ENCODE measurements at places on chromosomes 7 and 10.

DNA sequence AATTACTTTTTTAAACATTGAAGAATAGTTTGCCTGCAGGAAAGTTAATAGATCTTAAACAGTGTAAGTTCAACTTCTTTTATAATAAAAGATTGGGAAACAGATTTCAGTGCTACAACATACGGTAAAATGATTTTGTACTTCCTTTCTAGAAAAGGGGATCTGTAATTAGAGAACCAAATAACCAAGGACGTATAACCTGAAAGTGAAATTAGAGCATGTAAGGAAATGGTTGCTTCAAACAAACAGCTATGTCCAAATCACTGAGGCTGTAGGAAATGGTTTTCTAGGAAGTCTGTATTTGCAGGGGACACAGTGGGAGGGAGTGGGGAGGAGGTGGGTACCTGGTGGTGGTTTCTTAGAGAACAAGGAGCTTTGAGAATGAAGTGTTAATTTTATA lies 57.9 kb upstream of the EXOC6 start:
- no peak for DNase-seq

GRCh38 chr7:98930921-98931320 lies 52.6 kb downstream of the TRRAP start:
- DNase-seq = no peak

- DNase-seq = no peak
These were observed 145.6 kb upstream of the SEMA3C start for GRCh38 chr7:81064426-81064825.

DNA sequence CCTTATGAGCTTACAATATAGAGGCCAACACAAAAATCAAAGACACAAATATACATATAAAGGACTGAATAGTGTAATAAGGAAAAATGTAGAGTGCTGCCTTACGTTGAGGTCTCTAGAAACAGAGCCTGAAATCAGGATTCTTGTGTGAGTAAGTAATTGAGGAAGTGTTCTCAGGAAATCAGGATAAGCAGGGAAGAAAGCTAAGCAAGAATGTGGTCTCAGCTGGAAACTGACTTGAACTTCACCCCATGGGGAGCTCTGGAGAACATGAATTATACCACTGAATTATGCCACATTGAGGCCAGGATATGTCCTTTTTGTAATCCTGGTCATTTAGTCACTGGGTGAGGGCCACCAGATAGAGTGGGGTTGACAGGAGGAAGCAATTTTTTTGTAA lies 191.9 kb downstream of the ETV1 start:
- DNase-seq = no peak

GRCh38 chr7:152120210-152120609 lies 94.7 kb downstream of the GALNT11 start:
- no peak for DNase-seq

GRCh38 chr7:2248984-2249694 lies 7.1 kb downstream of the NUDT1 start:
- no peak for DNase-seq

- DNase-seq = no peak
These were observed 109.2 kb downstream of the PTPN20 start for GRCh38 chr10:47020471-47020870.

Data from NCI-H1048 (cell line).